HL-60 (cell line): ENCODE measurements at places on chromosomes 3 and 15.

DNA sequence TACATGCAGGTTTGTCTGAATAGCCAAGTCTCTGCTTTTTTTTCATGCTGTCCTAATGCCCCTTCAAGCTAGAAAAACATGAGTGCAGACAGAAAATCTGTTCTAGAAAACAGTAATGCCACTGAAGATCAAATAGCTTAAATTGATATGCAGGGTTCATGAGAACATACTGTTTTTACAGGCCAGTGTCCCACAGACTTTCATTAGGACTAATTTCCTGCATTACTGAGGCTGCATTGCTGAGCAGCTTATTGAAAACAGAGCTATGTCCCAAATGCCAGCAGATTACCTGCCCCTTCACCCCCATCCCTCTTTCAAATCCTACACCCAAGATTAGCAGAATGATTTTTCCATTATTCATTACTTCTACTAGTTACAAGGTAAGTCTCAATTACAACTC lies 665 bp downstream of the TM4SF18 start:
- no peak for DNase-seq

DNA sequence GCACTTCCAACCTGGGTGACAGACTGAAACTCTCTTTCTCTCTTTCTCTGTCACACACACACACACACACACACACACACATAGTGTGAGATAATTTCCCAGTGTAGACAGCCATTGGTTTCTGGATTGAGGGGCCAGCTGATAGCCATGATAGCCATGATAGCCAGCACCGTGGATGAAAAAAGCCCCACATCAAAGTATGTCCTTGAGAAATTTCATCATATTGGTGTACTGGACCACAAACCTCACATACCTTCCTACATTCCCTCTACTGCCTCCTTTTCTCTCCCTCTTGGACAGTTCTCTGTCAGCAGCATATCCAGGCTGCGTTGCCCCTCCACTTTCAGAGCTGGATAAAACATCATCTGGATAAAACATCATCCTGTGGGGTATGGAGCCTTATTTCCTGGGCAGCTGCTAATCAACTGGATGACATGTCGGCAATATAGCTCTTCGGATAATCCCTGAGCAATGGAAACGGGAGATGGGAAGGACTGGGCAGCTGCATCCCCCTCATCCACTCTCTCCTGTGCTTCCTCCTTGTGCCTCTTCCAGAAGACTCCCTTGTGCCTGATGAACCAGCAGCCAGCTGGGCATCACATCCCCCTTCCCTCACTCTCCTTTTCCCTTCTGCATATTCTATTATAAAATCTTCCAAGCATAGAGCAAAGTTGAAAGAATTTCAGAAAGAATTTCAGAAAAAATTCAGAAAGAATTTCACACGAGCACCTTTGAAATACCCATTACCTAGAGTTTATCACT lies 39.3 kb downstream of the GRK7 start:
- DNase-seq: no peak

GRCh38 chr3:151436675-151437446 lies 24.0 kb downstream of the IGSF10 start:
- no peak for DNase-seq

GRCh38 chr3:87270908-87271700 lies 5.3 kb downstream of the POU1F1 start:
- no peak for DNase-seq

DNA sequence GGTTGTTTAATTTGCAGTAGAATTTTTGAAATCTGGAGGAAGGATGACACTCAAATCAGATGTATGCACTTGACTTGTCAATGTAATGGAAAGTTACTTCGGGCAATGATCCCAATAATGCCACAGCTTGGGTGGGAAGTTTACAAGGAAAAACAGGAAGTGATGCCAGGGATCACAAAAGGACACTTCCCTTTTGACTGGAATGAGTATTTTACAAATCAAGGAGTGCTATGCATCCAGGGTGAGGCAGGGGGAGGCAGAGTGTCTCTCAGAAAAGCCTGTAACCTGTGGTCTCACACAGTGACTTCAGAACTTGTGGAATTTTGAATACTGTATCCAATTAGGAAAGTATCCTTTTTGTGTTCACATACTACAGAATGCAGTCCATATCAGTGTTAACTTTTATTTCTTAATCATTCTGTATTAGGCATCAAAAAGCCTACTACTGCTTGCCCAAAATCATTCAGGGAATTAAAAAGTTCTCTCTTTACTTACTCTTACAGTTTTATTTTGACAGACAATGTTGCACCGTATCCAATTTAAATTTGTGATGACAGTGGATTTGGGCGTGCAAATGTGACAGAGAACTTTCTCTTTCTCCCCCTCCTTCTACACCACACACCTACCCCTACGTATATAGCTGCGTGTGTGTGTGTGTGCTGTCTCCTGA lies 445.1 kb downstream of the MECOM start:
- no peak for DNase-seq

DNA sequence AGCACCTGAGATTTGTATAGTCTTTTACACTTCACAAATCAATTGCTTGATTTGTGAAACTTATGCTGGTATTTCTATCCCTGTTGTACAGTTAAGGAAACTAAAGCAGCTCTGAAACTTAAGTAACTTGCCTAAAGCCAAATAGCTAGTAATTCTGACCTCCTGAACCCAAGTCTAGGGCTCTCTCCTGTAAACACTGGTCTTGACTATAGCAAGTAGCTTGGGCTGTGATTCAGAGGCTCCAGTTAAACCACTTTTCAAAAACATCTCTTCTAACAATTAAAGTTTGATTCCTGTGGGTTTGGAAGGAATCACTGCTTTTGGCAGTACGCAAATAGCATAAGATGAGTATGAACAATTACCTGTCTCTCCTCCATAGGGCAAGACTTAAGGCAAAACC lies 18.5 kb upstream of the CMTM8 start:
- DNase-seq: no peak

- DNase-seq: no peak
These were observed 41.6 kb downstream of the C3orf20 start for GRCh38 chr3:14716591-14716990.

DNA sequence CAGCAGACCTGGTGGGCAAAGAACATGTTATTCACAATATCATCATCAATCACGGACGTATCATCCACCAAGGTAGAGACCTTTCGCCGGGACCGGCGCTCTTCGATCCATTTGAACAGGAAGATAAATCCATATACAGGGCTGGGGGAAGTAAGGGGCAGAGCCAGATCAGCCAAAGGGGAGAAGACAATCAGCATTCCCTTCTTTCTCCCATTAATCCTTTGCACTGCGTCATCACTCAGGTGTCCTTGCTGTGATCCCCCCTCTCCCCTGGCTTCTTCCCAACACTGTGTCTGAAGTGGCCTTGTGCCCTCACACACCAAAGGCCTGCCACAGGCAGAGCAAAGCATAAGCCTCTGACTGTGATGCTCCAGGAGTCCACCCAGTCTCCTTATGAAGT lies 36.4 kb downstream of the SEMA3G start:
- no peak for DNase-seq

DNA sequence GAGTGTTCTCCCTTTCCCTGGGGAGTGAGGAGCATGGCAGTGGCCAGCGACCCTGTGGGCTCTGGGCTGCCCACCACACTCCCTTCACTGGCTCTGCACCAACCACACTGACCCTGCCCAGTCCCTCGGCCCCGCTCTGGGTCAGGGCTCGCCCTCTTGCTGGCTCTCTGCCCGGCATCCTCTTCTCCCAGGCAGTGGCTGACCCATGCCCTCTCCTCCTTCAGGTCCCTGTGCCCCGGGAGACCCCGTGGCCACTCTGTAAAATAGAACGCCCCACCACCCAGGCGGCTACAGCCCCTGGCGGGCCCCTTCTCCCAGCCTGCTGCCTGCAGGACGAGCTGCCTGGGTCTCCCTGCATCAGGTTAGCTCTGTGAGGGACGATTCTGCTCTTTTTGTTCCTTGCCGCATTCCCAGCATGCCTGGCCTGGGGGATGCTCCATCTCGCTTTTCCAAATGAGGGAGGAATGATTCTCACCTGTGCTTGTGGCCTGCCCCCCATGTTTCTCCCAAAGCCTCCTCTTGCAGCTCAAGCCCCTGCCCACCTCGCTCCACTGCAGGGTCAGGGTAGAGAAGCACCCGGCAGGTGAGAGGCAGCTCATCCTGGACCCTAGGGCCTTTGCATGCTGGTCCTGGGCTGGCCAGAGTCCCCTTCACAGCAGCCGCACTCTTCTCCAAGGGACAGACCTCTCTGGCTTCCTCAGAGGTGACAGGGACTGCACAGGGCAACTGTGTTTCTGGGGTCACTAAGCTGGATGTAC lies 14.5 kb upstream of the CFAP100 start:
- no peak for DNase-seq
